ENCODE measurements at places on chromosomes 2 and 18.
A peak's percentile ranks its signal among the peaks of the same experiment; 100 is the strongest.

DNA sequence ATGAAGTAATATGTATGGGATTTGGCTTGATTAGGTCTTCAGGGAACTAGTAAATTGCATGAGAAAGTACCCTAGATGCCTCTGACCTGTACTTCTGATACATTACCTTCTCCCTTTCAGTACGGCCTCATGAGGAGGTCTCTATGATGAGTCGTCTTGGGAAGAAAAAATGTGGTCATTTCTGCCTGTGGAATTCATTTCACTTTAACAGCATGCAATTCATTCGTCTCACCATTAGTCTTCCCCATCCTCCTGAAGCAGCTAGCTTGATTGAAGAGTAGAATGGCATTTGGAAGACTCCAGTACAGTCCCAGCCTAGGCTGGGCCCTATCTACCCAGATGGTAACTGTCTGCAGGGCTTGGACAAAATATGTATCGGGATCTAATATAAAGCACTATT, 52.2 kb downstream of the TMX3 start:
- no peak for DNase-seq

GRCh38 chr2:156803243-156803642, 367.1 kb downstream of the GPD2 start:
- DNase-seq: no peak

GRCh38 chr2:213007290-213007838, 144.0 kb downstream of the IKZF2 start:
- no peak for DNase-seq

DNA sequence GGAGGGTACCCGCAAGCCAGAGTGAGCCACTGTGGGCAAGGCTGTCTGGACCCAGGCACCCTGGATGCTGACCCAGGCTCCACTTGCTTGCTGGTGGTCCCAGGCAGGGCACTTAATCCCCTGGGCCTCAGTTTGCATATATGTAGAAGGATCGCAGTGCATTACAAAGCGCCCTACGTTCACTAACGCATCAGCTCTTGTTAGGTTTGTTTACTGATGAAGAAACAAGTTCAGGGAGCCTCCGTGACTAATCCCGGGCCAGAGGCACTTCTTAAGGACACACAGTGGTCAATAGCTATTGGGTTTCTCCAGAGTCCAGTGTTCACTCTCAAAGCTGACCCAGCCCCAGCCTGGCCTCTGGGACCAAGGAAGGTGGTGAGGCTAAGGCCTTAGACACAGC, 70.2 kb downstream of the LBH start:
- DNase-seq: no peak

DNA sequence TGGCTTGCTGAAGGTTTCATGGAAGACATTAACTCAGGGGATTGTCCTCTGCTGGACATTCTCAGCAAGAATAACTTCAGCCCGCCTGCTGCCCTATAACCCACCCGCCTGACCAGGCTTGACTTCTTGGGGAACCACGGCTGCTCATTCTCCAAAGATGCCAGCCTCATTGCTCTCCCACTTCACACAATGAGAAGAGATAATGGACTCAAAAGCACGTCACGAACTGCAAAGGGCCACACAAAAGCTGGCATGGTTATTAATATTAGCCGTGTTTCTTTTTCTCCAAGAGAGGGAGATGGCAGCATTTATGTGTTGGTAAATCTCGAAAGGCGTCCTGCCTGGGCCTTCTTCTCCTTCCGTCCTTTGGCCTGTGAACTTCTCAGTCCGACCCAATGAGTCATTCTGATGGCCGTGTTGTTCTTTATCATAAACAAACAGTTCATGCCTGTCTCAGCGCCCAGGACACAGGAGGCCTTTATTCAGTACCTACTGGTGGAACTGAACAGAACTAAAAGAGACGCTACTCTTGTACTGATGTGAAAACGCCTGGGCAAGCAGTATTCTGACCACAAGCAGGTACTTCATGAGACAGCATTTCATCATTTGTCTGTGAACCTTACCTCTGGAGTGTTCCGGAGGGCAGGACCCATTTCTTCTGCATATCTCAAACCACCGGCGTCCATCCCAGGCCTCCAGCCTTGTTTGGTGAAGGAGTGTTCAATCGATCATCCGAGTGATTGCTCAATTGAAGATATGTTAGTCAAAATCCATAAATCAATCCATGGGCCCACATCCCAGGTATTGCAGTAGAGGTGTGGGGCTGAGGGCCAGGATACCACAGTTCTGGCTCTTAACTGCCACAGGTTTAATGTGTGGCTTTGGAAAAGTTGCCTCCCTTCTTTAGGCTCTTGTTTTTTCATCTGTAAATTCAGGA, 25.1 kb upstream of the KLHL29 start:
- no peak for DNase-seq

DNA sequence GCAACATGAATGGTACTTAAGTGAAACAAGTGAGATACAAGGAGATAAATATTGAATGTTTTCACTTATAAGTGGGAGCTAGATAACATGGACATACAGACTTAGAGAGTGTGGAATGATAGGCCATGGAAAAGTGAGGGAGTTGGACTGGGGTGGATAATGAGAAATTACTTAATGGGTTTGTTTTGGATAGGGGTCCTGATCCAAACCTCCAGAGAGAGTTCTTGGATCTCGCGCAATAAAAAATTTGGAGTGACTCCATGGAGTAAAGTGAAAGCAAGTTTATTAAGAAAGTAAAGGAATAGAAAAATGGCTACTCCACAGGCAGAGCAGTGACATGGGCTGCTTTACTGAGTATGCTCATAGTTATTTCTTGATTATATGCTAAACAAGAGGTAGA, 508.9 kb downstream of the CNTNAP5 start:
- DNase-seq: no peak

- no peak for DNase-seq
Measured at GRCh38 chr2:217463402-217464075, 539.3 kb downstream of the TNS1 start.

DNA sequence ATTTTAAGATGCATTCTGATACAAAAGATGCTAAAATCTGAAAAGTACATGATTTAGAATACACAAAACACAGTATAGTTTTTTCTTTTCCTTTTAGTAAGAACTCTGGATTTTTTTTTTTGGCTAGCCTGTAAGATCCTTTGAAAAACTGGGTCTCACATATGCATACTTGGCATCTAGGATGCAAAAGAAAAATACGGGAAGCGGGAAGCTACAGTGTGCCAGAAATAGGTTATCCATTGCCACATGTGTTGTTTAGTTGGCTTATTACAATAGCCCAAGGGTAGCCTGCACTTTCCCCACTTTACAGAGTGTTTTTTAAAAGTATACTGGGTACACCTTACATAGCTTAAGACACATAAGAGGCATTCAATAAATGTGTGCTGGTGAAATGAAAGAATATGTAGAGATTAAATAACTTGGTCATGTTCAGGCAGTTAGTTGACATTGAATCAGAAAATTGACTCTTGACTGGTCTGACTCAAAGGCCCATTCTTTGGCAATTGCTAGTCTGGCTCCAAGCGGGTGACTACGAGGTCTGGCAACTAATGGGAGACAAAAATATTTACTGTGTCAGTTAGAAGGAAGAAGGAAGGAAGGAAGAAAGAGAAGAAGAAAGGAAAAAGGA, 286.8 kb upstream of the TRIB2 start:
- no peak for DNase-seq

DNA sequence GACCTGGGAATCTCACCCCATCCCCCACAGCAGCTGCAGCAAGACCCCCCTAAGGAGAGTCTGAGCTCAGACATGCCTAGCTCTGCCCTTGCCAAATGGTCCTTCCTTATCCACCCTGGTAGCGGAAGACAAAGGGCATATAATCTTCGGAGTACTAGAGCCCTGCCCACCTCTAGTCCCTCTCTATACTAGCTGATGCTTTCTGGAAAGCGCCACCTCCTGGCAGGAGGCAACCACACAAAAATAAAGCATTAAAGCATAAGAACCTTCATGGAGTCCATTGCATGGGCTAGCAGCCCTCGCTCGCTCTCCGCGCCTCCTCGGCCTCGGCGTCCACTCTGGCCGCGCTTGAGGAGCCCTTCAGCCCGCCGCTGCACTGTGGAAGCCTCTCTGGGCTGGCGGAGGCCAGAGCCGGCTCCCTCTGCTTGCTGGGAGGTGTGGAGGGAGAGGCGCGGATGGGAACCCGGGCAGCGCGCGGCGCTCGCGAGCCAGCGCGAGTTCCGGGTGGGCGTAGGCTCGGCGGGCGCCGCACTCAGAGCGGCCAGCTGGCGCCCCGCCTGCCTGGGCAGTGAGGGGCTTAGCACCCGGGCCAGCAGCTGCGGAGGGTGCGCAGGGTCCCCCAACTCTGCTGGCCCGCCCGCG, 941.2 kb downstream of the SUCLG1 start:
- no peak for DNase-seq

DNA sequence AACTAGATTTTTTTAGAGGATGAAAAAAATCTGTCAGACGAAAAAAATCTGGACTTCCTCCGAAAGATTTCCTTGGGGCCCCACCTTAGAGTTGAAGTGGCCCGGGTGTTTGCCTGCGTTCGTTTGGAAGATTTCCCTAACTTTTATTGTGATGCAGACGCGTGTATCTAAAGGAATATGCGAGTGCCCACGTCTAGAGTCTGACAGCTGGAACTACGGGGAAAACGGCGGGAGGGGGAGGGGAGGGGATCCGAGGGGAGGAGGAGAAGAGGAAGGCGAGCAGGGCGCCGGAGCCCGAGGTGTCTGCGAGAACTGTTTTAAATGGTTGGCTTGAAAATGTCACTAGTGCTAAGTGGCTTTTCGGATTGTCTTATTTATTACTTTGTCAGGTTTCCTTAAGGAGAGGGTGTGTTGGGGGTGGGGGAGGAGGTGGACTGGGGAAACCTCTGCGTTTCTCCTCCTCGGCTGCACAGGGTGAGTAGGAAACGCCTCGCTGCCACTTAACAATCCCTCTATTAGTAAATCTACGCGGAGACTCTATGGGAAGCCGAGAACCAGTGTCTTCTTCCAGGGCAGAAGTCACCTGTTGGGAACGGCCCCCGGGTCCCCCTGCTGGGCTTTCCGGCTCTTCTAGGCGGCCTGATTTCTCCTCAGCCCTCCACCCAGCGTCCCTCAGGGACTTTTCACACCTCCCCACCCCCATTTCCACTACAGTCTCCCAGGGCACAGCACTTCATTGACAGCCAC, 2.4 kb upstream of the SP9 start:
- DNase-seq: peak; percentile 18

DNA sequence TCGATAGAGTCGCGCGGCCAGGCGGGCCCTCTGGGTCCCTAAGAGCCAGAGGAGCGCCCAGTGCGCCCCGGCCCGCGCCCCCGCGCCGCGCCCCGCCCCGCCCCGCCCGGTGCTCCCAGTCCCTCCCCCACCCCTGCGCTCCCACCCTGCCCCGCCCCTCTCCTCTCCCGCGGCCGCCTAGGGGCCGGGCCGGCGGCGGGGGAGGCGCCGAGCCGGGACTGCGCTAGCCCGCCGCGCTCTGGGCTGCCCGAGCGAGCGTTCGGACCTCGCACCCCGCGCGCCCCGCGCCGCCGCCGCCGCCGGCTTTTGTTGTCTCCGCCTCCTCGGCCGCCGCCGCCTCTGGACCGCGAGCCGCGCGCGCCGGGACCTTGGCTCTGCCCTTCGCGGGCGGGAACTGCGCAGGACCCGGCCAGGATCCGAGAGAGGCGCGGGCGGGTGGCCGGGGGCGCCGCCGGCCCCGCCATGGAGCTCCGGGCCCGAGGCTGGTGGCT, at the start of gene GPC1:
Gene GPC1, plus strand, starts transcription at position 207 of the 491 bp plus-strand sequence. Its CDS starts 256 bp downstream, at position 463.
- DNase-seq: peak; percentile 64

DNA sequence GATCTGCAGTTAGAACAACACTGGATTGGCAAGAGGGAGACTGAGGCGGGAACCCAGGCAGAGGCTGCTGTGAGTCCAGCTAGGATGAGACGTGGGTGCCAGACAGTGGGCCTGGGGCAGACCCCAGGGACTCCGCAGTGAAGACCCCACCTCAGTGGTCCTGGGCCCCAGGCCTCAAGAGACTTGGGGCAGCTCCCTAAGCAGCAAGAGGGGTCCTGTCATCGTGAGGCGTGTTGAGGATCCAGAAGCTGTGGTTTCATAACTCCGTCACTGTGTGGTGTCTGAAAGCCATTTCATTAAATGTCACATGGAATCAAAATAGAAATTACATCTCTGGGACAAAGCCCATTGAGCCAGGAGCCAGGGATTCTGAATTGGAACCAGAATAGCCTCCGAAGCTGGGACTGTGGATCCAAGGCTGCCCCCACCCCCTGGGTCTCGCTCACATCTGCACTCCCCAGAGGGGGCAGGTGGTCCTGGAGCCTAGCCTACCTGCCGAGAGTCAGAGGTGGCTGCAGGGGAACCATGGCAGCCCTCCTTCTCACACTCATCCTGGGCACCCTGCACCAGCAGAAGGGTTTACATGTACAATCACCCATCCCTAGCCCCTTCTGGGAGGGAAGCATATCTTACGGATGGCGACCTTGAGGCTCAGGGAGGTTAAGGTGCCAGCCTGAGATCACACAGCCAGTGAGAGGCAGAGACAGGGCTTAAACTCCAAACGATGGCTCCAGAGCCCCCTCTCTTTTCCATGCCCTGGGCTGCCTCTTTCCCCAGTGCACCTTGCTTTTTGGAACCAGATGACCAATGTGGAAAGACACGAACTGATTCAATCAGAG, 23.2 kb downstream of the RRM2 start:
- DNase-seq: no peak

GRCh38 chr2:60715561-60715960, 40.5 kb upstream of the PAPOLG start:
- no peak for DNase-seq

DNA sequence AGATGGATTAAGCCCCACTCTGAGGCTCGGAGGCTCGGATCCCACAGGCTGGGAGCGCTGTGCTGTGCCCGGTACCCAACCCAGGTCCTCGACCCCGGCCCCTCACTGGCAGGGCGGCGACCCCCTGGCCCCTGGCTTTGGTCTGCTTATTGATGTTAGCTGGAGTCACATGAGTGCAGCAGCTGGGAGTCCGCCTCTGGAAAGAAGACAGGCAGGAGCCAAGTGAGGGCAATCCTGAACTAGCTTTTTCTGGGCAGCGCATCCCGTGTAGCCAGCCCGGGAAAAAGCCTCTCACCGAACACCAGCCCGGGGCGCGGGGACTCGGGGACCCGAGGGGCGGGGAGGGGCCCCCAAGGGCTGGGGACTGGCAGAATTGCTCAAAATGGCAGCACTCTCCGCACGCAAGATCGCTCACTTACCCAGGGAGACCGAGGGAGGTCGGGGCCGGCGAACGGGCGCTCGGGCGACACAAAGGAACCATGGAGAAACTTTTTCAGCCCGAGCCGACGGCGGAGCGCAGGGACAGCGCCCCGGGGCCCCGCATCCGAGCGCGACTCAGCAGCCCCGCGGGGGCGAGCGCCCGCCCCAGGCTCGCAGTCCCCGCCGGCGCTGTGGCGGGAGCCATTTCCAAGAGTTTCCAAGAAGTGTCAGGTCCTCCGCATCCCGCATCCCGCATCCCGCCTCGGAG, 567 bp downstream of the TMEM200C start:
- DNase-seq: peak; percentile 22

DNA sequence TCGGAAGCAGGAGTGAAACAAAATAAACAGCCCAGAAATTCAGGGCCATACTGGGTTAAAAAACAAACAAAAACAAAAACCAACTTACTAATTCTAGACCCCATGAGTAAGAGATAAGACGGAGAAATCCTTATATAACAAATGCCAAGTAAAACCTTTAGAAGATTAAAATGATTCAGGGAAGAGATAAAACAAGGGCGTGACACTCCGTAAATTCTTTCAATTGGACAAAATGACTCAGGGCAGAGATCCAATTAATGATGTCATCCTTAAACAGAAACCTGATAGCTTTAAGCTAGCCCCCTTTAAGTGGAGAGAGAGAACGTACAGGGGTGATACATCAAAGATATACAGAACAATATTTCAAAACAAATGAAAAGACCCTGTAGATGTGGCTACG, 317.4 kb downstream of the NBAS start:
- no peak for DNase-seq

- DNase-seq: no peak
Measured at GRCh38 chr2:44579115-44579836, 217.5 kb downstream of the CAMKMT start.

- DNase-seq: no peak
Measured at GRCh38 chr18:59904011-59904601, 4.3 kb downstream of the PMAIP1 start.

Data from GM06990 (cell line).